Stimulated activated CD8-positive, alpha-beta memory T cell treated with anti-CD3 and anti-CD28 coated beads, Interleukin-7, amount 100 ng/mL, for 1 hour (primary cell): ENCODE measurements at places on chromosomes 13 and 19.
A peak's percentile ranks its signal among the peaks of the same experiment; 100 is the strongest.

GRCh38 chr13:21546372-21546771 lies 57.6 kb downstream of the MICU2 start:
- no peak for DNase-seq

- no peak for DNase-seq
These were observed 43.6 kb downstream of the TEX26 start for GRCh38 chr13:30976025-30976424.

GRCh38 chr19:28208745-28209144 lies 1004.2 kb downstream of the UQCRFS1 start:
- no peak for DNase-seq

DNA sequence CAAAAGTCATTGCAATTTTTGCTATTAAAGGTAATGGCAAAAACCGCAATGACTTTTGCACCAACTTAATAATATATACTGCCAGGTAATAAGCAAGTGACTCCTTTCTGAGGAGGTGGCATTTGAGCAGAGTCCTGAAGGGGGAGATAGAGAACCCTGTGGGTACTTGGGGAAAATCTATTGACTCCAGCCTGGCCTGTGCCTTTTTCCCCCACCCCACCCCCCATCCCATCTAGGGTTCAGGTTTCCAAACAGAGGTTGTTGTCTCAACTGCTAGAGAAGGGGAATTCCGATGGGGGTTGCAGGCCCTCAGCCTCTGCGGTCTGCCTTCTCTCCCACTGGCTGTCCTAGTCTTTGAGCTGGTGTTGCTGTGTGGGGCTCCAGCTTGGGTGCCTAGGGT lies 11.5 kb downstream of the S1PR2 start:
- no peak for DNase-seq

- DNase-seq = no peak
These were observed 16.2 kb downstream of the LMTK3 start for GRCh38 chr19:48495396-48495795.

- no peak for DNase-seq
These were observed 9.4 kb upstream of the LRRC63 start for GRCh38 chr13:46202188-46202795.

DNA sequence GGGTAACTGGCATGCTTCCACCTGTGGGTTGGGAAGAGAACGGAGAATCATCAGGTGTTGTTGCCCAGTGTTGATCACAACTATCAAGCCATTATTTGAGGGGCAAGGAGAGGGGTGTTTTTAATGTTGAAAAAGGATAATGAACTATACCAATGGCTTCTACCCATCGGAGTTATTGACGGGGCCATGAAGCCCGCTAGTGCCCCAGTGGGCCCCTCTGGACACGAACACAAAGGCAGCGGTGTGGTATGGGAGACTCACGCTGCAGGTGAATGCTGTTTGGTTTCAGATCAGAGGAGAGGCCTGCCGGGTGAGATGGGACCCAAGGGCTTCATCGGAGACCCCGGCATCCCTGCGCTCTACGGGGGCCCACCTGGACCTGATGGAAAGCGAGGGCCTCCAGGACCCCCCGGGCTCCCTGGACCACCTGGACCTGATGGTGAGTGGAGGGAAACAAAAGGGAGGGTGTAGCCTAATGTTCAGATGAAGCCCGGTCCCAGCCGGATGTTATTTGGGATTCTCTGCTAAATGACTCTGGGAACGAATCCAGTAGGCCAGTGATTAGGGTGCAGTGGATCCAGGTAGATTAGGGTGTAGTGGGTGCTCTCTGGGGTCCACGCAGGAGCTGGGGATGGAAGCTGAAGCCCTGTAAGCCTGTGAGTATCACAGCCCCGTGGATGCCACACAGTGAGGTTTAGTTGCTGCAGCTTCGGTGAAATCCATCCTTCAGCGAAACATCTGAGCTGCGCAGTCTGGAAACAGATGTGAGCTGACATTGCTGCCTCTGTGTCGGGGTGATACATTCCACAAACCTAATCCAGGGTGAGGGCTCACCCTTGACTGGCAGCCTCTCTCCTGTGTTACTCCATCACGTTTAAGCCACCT lies 111.3 kb downstream of the RAB20 start:
- DNase-seq = no peak

DNA sequence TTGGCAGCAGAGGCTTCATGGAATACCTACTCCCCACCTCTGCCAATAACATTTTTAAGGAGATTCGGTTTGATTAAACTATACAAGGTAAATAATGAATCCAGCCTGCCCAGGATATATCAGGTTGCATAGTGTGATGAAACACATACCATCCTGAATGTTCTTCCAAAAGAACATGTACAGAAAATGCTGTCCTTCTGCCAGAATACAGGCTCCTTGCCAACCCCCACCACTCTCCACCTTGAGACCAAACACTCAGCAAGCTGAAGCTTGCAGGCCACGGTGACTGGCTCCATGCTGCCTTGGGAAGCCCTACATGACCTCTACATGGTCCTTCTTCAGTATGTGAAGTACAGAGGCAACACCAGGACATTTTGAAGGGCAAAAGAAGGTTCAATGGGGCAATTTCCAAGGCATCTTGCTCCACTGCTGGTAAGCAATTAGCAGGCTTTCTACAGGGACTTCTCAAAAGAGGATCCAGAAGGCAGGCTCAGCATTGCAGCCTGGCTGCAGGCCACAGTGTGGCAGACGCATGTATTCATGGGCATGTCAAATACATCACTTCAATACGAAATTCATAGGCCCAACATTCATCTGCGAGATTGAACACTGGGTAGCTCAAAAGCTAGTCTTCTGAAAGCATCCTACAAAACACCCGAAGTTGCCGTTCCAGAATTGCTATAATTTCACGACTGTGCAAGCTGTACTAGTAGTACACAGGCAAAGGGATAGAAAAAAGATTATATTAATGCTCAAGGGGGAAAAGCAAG lies 62.4 kb upstream of the SERP2 start:
- DNase-seq = no peak

- no peak for DNase-seq
These were observed 3.7 kb upstream of the GP6 start for GRCh38 chr19:55041627-55042343.

DNA sequence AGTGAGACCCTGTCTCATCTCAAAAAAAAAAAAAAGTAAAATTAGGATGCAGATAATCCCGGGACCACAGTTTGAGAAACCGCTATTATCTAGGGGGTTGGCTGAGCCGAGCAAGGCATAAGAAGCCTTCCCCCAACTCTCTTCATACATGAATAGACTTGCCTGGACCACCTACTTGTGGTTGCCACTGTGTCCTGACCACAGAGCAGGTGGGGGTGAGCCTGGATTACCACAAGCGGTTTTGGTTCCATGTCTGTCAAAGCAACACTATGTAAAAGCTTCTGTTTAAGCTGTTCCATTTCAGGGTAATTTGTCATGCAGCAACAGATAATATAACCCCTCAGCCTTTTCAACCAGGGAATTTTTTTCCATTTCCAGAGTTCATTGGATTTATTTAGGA lies 3.3 kb upstream of the NAPA start:
- no peak for DNase-seq

- peak; percentile 38 for DNase-seq
These were observed 5.1 kb upstream of the KRTDAP start for GRCh38 chr19:35495107-35496064.

DNA sequence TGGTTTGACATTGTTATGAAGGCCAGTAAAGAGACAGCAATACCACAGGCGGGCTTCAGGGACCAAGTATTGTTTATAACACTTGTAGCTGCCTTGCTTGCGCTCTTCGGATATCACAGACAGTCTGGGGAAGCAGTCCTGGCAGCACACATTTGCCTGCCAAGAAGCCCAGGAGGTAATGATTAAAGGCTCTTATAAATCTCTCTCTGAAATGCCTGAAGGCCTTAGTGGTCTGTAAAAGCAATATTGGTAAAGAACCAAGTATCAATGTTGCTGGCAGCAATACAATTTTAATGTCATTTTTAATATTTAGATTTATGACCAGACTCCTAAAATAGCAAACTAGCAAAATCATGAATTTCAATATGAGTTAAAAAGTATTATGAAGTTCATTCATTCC lies 1312.4 kb downstream of the PCDH9 start:
- DNase-seq = no peak

DNA sequence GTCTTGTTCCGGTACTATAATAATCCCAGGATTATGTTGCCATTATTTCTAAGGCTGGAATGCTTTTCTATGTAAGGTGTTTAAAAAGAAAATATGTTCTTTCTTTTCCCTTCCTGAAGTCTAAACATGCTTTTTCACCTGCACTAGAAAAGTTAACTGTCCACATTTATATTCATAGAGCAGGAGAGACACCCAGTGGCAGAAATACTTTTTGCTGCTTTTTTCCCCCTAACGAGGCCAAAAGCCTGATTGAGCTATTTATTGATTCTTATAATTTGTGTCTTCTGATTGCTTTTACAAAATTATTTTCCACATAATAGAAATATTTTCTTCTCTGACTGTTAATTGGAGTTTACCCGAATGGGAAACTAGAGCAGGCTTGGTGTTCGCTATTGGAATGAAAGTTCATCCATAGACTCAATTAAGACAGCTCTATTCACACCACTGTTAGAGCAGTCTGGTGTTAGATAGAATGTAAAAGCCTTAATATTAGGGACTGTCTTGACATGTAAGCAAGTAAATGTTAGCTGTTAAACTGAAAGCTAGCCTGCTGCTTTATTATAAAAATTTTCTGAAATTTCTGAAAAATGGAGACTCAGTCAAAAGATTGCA lies 15.8 kb downstream of the GPR180 start:
- DNase-seq = no peak

- DNase-seq = no peak
These were observed 6.8 kb upstream of the SLC7A9 start for GRCh38 chr19:32876236-32876918.

DNA sequence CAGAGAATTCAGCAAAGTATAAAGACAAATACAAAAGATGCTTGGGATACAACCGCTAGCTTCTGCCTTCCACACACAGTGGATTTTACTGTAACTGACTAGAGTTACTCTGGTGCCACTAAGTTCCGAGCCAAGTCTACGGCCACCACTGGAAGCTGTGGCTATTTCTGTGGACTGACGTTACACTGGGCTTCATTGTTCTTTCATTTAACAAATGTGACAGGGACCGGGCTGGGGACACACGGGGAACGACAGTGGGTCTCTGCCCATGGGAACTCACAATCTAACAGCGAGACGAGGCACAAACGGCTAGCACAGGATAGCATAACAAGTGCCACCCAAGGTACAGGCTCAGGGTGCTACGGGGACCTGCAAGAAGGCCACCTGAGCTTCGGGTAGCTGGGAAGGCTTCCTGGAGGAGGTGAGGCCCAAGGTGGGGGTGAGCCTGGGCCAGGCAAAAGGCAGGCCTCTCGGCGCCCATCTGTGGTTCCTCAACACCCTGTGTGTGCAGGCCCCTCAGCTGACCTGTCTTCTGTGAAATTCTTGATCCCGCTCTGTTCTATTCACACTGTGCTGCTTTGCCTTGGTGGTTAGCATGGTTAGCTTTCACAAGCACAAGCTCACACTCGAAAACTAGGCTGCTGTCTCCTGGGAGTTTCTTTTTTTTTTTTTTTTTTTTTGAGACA lies 10.3 kb upstream of the IL4I1 start:
- no peak for DNase-seq

- no peak for DNase-seq
These were observed 32.4 kb downstream of the GPR42 start for GRCh38 chr19:35403116-35403760.

DNA sequence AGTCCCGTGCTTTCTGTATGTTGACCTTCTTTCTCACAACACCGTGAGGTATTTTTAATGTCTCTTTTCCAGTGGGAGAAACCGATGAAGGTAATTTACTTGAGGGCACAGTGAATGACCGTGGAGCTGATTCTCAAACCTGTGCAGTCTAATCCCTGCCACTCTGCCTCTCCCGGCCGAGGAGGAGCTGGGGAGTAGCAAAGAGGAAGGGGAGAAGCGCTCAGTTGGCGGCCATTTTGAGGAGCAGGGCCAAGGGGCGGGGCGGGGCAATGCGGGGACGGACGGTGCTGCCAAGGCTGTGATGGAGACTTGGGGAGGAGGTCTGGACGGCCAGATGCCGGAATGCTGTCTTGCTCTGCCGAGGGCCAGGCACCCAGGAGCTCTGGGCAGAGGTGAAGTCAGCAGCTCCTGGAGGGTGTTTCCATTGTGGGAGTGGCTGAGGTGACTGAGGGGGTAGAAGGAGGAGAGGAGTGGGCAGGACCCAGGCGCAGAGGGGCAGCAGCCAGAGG lies 12.4 kb upstream of the RANBP3 start:
- DNase-seq = no peak

DNA sequence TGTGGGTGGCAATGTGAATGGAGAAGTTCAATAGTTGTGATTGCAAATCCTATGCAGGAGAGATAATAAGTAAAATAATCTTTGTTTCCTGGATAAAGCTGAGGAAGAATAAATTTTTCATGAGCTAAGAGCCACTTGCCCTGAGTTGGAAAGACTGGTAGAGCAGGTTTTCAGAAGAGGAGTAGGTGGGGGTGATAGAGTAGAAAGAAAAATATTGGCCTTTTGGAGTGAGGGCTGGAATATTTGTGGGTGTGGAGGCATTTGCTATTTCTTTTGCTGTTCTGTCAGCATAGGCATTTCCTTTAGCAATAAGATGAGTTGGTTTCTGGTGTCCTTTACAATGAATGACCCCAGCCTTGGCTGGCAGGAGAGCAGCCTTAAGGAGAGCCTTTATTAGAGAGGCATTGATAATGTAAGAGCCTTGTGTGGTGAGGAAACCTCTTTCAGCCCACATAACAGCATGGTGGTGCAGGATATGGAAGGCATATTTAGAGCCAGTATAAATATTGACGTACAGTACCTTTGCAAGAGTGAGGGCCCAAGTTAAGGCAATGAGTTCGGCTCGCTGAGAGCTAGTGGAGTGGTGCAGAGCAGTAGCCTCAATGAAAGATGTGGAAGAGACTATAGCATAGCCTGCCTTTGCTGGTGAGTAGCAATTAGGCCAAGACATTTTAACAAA lies 11.6 kb upstream of the ZNF431 start:
- DNase-seq = no peak

DNA sequence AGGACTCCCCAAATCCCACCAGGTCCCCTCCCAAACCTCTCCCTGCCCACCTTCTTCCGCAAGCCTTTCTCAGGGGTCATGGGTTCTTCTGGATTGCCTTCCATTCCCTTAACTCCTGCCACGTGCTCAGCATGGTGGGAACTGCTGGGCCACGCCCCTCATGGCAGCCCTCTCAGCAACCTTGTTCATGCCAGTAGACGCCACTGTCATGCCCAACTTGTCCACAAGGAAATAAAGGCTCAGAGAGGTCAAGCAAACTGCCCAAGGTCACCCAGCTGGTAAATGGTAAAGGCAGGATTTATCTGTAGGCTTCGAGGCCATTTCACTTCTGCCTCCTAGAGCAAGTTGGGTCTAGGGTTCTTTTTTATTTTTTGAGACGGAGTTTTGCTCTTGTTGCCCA lies 10.9 kb downstream of the PRAM1 start:
- no peak for DNase-seq

- no peak for DNase-seq
These were observed 497 bp upstream of the MLNR start for GRCh38 chr13:49219647-49220035.
